Activated T-cell treated with anti-CD3 and anti-CD28 coated beads for 1 hour (primary cell): ENCODE measurements at places on chromosomes 5 and 9.

DNA sequence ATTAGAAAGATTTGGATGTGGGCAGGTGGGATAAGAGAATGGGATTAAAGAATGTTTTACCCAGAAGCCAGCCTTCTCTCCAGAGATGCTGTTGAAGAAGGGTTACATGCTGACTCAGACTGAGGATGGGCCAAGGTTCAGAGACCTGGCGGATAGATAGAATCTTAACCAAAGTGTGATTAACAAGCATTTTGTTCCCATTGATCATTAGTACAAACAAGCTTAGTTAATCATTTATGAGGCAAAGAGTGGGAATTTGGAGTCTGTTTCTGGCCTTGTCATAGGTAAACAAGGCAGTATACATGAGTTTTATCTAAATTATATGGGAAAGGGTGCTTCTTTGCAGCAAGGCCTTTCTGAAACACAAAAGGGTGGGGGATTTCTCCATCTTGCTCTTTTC is 20.8 kb upstream of the DTWD2 start:
- DNase-seq: no peak

DNA sequence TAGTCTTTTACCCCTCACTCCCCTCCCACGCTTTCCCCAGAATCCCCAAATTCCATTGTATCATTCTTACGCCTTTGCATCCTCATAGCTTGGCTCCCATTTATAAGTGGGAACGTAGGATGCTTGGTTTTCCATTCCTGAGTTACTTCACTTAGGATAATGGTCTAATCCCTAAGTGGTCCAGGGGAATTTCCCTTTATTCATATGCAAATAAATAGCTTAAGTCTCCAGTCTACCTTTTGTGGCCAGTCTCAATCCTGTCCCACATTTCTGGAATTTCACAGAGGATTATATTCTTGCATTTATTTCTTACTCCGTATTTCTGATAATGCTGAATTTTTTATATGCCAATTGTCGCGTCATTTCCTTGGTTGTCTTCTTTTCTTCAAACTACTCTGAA is 245.6 kb upstream of the DAB2 start:
- no peak for DNase-seq

- DNase-seq: no peak
Observed at GRCh38 chr5:102792705-102793104, 37.6 kb downstream of the PAM start.

GRCh38 chr9:130939405-130940026 is 469 bp upstream of the FIBCD1 start:
- DNase-seq: no peak

- DNase-seq: no peak
Observed at GRCh38 chr9:97510797-97511654, 9.6 kb downstream of the TMOD1 start.

- DNase-seq: no peak
Observed at GRCh38 chr9:89637787-89638186, 33.0 kb downstream of the GADD45G start.

GRCh38 chr9:87880116-87880515 is 2.6 kb upstream of the SPATA31E1 start:
- DNase-seq: no peak

GRCh38 chr5:67030289-67031056 is 166.1 kb downstream of the CD180 start:
- DNase-seq: no peak

GRCh38 chr5:113235884-113236283 is 198.9 kb downstream of the TSSK1B start:
- DNase-seq: no peak

DNA sequence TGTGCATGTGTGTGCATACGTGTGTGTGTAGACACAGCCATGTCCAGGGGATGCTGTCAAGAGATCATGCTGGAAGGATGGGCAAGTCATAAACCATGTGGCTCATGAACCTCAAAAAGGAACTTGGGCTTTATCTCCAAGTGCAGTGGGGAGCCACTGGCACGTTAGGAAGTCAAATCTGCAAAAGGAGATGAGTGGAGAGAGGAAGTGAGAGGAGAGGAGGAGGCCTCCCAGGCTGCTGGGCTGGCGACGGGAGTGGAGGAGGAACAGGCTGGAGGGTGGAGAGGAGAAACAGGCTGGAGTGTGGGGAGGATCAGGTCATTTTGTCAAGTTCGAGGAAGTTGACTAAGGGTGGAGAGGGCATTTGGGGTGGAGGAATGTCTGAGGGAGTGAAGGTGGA is 29.2 kb upstream of the TIFAB start:
- DNase-seq: no peak

- no peak for DNase-seq
Observed at GRCh38 chr9:112647596-112647995, 70.3 kb downstream of the INIP start.

DNA sequence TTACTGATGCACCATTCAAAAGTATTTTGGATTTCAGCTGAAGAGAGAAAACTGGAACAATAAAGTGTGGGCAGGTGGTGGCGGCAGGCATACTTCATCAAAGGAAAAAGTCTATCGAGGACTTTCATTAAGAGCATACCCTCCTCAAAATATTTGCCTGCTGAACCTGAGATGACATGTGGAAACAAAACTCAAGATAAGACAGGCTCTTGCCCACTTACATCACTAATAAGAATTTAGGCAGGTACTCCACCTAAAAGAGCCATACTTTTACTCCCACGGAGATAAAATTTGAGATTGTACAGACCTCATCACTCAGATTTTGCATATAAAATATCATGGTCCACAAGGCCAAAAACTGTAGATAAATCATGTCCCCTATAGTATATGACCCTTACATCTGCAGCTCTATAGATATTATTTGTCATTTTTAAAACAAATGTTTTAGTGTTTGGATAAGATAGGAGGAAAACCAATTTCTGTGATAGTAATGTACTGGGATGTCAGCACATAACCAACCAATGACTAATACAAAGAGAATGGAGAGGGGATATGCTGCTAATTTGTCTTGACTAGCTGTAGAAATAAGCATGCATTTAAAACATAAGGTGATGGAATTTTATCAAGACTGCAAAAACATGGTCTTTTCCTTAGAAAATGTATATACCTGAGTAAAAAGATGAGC is 730.6 kb upstream of the ZNF608 start:
- DNase-seq: no peak

GRCh38 chr5:179321206-179321987 is 23.9 kb downstream of the ADAMTS2 start:
- no peak for DNase-seq

DNA sequence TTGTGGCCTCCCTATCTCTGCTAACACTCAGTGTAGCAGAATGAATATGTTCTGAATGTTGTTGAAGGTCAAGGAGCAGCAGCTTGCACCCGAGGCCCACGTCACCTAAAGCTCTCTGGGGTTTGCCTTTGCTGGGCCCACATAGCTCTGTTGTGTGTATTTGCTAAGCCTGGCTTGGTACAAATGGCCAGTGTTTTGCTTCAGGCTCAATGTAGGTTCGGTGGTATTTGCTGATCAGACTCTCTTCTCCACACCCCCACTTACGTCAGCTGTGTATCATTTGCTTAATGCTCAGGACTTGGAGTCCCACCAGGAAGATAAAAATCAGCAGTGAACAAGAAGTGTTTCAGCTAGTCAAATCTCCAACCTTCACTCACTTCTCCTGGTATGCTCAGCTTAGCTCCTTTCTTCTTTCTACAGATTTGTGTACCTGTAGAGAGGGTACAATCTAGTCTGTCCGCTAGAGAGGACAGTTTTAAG is 4.8 kb upstream of the RFESD start:
- DNase-seq: no peak

GRCh38 chr9:118088090-118088489 is 383.9 kb downstream of the TLR4 start:
- no peak for DNase-seq

DNA sequence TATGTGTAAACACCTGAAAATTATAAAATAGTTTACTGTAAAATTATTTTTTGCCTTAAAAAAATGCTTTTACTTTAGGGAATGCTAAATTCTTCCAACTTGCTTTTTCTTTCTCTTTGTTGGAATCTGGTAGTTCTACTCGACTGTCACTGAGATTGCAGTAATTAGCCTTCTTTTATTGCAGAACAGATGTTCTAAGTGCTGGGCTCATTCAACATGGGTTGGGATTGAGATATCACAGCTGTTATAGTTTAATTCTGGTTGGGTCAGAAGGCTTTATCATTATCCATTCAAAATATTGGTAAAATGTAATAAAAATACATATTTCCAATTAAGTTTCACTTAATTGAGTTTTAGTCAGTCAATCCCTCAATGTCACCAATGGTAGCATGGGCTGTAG is 686.7 kb downstream of the CDH18 start:
- no peak for DNase-seq

DNA sequence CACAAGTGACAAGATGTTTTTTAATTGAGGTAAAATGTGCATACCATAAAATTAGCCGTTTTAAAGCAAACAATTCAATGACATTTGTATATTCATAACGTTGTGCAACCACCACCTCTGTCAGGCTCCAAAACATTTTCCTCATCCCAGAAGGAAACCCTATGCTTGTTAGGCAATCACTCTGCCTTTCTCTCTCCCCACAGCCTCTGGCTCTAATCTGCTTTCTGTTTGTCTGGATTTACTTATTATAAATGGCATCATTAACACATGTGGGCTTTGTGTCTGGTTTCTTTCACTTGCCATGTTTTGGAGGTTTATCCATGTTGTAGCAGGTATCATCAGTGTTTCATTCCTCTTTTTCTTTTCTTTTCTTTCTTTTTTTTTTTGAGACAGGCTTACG is 1.4 kb upstream of the N4BP3 start:
- no peak for DNase-seq

DNA sequence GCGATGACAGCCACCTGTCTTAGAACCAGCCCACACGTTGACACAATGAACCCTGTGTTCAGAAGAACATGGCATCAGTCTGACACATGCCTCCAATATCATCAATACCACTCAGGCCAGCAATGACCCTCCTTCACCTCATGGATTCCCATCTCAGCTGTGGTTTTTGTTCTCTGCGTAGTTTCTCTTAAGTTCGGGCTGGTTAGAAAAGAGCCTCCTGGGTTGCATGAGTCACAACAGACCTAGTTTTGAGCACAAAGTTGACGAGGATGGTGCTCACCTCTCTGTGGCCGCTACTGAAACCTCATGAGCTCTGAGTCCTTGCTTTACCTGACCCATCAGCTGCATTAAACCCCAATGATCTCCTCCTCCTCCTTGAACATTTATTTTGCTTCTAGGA is 299.9 kb downstream of the SPOCK1 start:
- no peak for DNase-seq

DNA sequence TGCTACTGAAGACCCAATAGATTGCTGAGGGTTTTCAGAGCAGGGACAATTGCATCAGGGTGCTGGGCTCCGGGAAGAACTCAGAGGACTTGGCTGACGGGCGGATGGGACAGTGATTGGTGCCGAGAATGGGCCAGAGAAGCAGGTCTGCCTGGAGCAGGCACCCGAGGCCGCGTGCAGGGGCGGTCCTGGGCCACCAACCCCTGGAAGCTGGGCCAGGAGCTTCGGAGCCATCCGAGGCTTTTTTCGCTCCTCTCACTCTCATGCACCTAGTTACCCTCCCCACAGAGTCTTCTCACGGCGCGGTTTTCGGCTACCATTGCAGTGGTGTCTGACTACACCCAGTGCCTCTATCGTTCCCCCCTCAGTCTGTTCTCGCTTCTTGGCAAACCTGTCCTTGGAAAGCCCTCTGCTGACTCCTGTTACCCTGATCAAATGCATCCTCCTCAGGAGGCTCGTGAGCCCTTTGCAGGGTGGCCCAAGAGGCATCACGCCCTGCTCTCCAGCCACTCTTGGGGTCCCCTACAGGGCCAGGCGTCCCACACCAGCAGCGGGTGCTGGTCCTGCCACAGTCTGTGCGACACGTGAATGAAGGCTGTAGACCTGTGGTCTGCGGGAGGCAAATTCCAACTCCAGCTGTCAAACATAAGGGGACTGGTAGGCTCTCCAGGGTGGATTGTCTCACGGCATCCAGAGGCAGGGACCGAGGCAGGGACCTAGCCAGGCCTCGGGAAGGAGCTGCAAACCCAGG is 1.2 kb upstream of the CLPTM1L start:
- DNase-seq: no peak

GRCh38 chr5:35598707-35599370 is 18.8 kb upstream of the SPEF2 start:
- DNase-seq: no peak

GRCh38 chr9:31740705-31741104 is 643.7 kb upstream of the ACO1 start:
- DNase-seq: no peak

GRCh38 chr5:80755626-80756025 is 100.8 kb upstream of the DHFR start:
- no peak for DNase-seq

- DNase-seq: no peak
Observed at GRCh38 chr9:135669616-135670285, 6.6 kb downstream of the LCN9 start.

DNA sequence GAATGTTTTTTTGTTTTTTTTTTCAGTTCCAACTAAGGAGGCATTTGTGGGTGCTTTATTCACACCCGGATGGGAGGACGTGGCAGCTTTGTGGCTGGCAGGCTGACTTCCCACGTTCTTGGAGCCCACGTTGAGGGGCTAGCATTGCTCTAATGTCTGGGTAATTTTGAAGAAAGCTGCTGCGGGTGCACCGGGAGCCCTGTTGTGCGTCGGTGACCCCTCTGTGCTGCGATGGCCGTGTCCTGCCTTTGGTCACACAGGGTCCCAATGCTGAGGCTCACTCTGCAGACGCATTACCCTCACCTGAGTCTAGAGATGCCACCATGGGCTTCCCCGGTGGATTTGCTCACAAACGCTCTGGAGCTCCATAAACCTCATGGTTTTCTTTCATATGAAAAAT is 34.2 kb downstream of the NDUFS6 start:
- DNase-seq: no peak

DNA sequence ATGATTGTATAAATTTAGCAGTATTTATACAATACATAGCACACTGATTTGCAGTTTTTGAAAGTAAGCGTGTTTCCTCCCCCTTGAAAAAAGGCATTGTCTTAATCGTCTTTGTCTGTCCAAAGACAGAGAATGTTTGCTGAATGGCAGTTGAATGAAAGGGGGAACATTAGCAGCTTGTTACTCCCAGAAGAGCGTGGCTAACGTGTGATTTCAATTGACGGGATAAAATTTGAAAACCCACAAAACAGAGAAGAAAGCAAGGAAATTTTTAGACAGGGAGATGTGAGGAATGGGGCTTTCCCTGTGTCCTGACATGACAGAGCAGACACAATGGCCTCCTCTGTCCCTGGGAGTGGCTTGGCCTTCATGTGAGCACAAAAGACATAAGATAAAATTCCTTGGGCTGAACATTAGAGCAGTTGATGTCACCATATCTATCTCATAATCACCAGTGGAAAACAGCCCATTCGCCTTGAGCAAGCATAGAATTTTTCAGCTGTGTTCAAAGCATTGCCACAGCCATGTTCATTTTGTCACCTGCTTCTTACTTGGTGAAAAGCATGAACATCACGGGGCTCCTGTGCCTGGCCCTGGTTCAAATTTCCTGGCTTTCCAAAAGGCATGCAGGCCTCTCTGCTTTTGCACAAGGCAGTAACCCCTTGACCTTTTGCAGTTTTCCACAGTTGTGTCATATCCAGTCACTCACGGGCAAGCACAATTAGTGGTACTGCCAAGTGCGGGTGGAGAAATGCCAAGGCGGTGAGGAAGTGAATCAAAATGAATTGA is 126.9 kb downstream of the TLE1 start:
- DNase-seq: no peak

GRCh38 chr5:151384106-151384505 is 36.7 kb upstream of the SLC36A2 start:
- no peak for DNase-seq
